ENCODE measurements at places on chromosomes 13 and 19.

DNA sequence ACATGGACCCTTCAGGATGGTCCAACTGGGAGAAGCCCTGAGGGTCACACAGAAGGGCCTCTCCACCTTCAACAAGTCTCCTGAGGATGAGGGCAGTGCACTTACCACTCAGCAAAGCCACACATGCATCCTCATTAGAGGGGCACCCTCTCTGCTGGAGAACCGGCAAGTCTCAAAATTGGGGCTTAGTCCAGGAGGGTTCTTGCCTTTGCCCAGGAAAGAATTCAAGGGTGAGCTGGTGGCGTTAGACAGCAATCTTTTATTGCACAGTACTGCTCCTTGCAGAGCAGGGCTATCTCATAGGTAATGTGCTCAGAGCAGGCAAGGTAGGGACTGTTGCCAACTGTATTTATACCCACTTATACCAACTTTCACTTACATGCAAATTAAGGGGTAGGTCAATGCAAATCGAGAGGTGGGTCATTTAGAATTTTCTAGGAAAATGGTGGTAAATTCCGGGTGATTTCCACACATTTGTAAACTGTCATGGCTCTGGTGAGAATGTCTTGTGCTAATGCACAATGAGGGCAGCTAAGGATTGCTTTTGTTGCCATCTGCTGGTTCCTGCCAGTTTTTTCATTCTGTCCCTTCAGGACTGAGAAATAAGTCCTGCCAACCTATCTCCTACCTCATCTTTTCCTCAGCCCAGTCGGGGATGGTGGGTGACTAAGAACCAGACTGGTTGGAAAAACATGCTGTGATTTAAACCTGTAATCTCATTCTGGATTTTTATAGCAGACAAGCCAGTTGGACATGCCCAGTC lies 27.8 kb upstream of the IGSF23 start:
- no peak for DNase-seq

GRCh38 chr13:59643906-59644626 lies 519.7 kb downstream of the DIAPH3 start:
- DNase-seq: no peak

DNA sequence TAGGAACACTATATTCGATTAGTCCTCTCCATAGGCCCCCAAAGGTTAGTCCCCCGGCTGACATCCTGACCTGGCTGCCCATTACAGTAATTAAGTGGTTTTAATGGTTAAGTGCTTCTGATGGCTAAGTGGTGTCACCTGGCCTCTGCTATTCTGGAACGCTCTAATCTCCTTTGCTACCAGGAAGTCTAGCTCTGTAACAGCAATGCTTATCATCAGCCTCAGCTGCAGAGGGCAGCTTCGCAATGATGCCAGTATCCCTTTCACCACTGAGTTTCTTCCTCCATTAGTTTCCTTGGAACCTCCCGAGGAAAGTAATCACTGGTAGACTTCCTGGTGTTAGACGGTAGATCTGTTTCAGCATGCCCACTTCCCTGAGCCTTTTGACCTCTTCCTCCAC lies 8.6 kb upstream of the RNF6 start:
- DNase-seq: no peak

- DNase-seq: no peak
These were observed 8.0 kb downstream of the ZNF551 start for GRCh38 chr19:57689750-57690149.

- no peak for DNase-seq
These were observed 39.7 kb downstream of the THSD1 start for GRCh38 chr13:52366291-52366690.

DNA sequence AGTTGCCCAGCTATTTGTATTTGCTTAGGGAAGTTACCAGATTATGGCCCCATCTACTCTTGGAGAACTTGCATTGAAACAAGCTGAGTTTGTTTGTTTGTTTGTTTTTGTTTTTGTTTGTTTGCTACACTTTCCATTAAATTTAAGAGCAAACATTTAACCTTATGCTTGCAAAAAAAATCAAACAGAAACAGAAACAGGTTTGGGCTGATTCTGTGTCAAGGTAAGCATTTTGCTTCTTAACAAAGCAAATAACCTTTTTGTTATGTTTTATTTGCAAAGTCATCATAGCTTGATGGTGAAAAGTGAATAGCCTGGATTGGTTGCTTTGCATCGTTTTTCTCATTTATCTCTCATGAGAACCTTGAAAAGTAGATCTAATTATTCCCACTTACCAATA lies 531.8 kb downstream of the EFNB2 start:
- no peak for DNase-seq

DNA sequence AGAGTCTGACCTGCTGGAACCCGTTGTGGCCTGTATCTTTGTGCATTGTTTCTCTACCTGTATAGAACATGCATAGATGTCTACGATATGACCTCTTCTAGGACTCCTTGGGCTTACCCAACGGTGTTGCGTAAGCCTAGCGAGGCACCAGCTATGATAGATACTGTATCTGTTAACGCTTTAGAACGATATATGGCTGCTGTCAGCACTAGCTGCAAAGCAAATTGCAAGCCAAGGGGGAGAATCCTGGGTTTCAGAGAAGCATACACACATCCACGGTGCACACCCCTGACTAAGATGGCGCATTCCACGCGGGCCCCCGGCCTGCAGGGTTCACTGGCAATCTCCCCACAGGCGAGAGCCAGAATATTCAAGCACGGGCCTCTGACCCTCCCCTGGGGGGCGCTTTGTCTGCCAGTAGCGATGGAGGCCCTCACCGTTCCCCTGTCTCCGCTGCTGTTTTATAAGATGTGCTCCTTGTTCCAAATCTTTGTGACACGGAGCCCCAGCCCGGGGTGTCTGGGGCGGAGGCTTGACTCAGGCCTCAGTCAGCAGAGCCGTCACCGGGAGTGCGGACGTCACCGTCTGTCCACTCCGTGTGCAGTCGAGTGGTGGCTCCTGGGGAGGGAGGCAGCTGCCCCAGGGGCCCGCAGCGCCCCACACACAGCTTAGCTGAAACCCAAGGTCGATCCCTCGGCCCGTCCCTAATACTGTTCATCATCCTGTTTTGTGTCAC lies 12.9 kb upstream of the RPS15 start:
- DNase-seq: no peak

DNA sequence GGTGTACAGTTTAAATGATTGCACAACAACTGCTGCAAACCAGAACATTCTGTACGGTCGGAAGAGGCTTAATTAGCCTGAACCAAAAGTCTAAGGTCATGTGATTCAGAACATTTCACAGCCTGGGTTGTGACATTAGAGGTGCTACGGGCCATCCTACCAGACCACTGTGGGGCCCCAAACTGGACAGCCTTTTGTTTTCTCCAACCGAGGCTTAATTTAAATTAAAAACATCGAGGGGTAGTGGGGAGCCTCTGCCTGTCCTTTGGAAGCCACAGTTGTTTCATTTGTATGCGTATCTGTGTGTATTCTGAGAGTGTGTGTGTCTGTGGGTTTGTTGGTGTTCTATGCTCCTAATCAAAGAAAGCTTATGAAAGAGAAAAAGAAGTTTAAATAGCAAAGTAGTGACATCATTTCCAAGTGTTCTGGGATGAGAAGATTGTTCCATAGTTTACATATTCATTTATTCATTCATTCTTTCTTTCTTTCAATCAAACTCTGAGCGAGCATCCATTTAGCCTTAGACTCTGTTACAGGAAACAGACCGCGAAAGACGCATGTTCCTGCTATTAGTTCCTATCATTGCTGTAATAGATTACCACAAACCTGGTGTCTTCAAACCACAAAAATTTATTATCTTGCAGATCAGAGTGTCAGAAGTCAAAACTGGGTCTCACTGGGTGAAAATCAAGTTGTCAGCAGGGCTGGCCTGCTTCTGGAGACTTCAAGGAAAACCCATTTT lies 444.8 kb downstream of the FOXO1 start:
- peak; percentile 33 for DNase-seq

GRCh38 chr19:51689751-51690453 lies 3.2 kb upstream of the SPACA6 start:
- DNase-seq: no peak

DNA sequence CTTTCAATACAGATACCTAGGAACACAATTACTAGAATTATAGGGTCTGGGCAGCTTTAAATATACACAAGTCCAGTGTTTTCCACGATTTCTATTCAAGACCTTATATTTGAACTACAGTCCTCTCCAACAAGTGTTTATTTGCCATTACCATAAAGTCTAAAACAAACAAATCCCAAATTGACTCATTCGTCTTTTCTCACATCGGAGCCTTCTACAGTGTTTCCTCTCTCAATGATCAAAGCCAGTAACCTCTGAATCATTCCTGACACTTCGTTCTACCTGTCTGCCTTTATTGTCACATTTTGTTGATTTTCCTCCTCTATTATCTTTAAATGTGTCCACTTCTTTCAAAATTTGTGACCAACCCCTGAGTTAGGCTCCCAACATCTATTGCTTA lies 1356.5 kb upstream of the SLC10A2 start:
- DNase-seq: no peak

DNA sequence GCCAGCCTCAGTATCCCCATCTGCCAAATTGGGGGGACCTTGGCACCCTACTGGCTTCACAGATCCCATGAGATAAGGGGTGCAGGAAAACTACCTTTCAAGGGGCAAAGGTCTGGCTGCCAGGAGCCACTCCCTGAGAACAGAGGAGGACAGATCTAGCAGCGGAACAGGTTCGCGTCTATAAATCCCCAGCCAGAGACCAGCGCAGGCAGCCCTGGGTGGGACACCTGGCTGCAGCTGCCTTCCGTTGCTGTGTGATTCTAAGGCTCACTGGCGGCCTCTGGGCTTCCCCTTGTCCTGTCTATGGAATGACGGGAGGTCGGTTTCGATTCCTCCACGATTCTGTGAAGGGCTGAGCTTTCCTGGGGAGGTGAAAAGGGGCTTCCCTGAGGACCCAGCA lies 7.3 kb downstream of the RELB start:
- no peak for DNase-seq

GRCh38 chr13:44132710-44133109 lies 240.9 kb upstream of the SERP2 start:
- no peak for DNase-seq

- DNase-seq: no peak
These were observed 91.9 kb upstream of the TEX29 start for GRCh38 chr13:111228262-111229144.

GRCh38 chr19:4027146-4027545 lies 19.6 kb downstream of the PIAS4 start:
- DNase-seq: no peak

GRCh38 chr13:98004107-98004506 lies 50.6 kb downstream of the IPO5 start:
- DNase-seq: no peak

GRCh38 chr13:36683701-36684100 lies 9.9 kb downstream of the SERTM1 start:
- no peak for DNase-seq

DNA sequence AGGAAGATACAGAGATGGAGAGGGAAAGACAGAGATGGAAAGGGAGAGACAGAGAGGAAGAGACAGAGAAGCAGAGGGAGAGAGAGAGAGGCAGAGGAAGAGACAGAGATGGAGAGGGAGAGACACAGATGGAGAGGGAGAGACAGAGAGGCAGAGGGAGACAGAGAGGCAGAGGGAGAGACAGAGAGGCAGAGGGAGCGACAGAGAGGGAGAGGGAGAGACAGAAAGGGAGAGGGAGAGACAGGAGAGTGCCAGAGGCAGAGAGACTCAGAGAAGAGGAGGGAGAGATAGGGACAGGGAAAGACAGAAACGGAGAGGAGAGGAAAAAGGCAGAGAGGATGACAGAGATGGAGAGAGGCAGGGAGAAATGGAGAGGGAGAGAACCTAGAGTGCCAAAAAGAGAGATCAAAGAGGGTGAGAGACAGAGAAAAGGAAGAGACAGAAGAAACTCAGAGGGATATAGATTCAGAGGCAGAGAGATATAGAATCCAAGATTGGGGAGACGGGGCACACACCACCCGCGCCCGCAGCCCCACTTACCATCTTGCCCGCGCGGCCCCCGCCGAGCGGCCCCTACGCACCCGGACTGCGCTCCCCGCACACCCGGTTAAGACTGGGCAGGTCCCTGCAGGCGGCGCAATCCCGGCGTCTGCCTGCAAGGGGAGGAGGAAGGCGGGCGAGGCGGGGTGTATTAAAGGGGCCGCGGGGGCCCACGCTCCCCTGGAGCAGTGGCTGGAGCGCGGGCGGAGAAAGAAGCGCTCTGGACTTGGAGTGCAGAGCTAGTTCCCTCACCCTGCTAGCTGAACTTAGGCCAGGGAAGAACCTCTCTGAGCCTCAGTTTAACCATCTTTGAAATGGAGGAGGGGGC lies 10.7 kb downstream of the TM6SF2 start:
- DNase-seq: no peak

GRCh38 chr13:97979051-97979450 lies 25.6 kb downstream of the IPO5 start:
- DNase-seq: no peak

DNA sequence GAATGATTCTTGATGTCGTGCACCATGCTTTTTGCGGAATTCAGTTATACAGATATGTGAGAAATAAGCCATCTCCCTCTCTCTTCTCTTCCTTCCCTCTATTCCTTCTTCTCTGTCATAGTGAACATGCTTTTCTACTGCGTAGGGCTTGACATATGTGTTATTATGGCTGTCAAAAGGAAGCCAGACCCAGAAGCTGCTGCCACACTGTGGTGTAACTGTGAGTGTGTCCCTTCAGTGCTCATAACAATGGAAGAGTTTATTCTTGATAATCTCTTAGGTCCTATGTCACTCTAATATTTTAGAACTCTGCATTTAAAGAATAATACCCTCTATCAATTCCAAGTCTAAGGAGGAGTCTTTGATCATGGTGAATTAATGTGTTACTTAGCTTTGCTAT lies 208.9 kb upstream of the TMTC4 start:
- DNase-seq: no peak

GRCh38 chr13:73451221-73452029 lies 392.6 kb downstream of the KLF5 start:
- DNase-seq: no peak

- DNase-seq: peak; percentile 94
These were observed 439 bp downstream of the RAB11B start for GRCh38 chr19:8390617-8390981.

DNA sequence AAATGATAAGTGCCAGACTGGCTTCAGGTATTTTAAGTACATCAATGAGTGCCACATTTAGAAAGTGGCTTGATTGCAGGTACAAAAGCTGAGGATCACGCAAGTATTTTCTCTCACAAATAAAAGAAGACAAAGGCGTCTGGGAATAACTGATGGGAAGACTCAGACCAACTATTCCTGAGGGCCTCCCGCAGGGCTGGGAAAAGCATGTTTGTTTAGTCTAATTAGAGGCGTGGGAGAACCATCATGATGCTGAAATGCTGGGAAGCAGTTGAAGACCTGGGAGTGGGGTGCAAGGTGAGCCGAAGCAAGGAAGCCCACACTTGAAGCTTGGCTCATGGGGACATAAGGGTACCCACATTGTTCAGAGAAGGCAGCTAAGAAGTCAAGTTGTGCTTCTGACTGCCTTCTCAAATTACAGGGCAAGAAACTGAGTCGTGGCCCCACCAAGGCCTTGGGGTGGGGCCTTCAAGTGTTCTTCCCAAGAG lies 536.0 kb downstream of the MYO16 start:
- no peak for DNase-seq

GRCh38 chr19:4019578-4019977 lies 12.0 kb downstream of the PIAS4 start:
- no peak for DNase-seq

Data from activated CD4-positive, alpha-beta T cell treated with anti-CD3 and anti-CD28 coated beads, Interleukin-2, amount 10 ng/mL, durations not matched to agents 7 days and 5 days (primary cell).